ENCODE measurements at places on chromosomes 3 and 15. TPM values are rescaled to one million over a fixed set of nuclear protein-coding genes. Genes with fewer than 3 reads are reported as not detected.

DNA sequence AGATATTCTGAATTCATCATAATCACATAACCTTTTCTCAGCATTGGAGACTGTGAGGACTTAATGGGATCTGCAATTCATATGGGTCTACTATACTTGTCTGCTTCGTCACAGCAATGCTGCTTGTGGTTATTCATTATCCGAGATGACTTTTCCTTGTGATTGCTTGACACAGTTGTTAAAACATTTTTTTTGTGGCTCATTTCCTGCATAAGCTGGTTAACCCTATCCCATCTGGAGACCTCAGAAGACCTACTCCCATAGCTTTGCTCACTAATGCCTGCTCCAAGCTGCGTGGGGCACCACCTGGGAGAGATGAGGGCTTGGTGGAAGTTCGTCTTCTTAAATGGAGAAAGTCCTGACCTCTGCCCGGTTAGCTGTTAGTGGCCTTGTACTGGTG, 360.8 kb downstream of the CHST2 start:
- H3K27ac ChIP-seq: no peak overlapping the region
- H3K27me3 ChIP-seq: no peaks in the 10 kb centered on the region
- DNase-seq: no peak
- no peaks in the 10 kb centered on the region for H3K36me3 ChIP-seq
- H3K4me3 ChIP-seq: no peak overlapping the region

GRCh38 chr3:136955813-136956212, 2.0 kb upstream of the IL20RB start:
- peak overlapping the region; percentile 77 for H3K27ac ChIP-seq
- peak overlapping the region; percentile 54 for H3K4me3 ChIP-seq
- H3K36me3 ChIP-seq: peaks cover 9% of the 10 kb centered on the region
- peak; percentile 89 for DNase-seq
- H3K27me3 ChIP-seq: no peaks in the 10 kb centered on the region

DNA sequence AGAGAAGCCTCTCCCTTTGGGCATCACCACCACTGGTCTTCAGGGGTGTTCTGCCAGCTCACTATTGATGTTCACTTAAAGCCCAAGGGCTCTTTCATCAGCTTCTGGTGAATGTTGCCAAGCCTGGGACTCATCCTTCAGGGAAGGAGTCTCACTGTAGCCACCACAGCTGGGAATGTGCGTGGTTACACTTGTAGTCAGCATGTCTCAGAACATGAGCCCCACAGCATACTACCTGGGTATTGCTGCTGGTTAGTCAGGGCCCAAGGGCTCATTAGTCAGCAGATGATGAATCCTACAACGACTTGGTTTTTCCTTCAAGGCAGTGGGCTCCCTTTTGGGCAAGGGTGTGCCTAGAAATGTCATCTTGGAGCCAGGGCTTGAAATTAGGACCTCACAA, 412.9 kb downstream of the VGLL3 start:
- H3K4me1 ChIP-seq: no peaks in the 10 kb centered on the region
- H3K27ac ChIP-seq: no peak overlapping the region
- H3K36me3 ChIP-seq: no peaks in the 10 kb centered on the region
- no peaks in the 10 kb centered on the region for H3K27me3 ChIP-seq
- H3K4me3 ChIP-seq: no peak overlapping the region

GRCh38 chr15:62071711-62072308, 5.0 kb downstream of the C2CD4A start:
- H3K4me1 ChIP-seq: peaks cover 19% of the 10 kb centered on the region
- peaks cover 7% of the 10 kb centered on the region for H3K27me3 ChIP-seq
- H3K27ac ChIP-seq: no peak overlapping the region
- no peaks in the 10 kb centered on the region for H3K36me3 ChIP-seq
- DNase-seq: peak; percentile 39

DNA sequence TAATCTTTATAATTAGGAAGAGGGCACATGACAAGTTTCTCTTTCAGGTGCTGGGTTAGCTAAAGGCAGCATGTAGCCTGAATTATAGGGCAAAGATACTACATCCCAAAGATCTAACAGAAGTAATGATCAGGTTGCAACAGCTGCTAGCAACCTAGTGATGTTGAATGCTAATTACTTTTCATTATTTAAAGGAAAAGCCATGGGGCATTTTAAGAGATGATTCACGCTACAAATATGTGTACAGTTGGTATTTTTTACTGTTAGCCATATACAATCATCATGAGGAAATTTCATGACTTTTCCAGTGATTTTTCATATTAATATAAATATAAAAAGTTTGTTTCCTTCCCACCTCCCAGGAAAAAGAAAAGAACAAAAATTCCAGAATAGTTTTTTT, 43.0 kb downstream of the NEK10 start:
- H3K27me3 ChIP-seq: peaks cover 1% of the 10 kb centered on the region
- peak; percentile 55 for DNase-seq
- peaks cover 44% of the 10 kb centered on the region for H3K36me3 ChIP-seq
- H3K4me3 ChIP-seq: peak overlapping the region; percentile 68
- H3K27ac ChIP-seq: peak overlapping the region; percentile 94

DNA sequence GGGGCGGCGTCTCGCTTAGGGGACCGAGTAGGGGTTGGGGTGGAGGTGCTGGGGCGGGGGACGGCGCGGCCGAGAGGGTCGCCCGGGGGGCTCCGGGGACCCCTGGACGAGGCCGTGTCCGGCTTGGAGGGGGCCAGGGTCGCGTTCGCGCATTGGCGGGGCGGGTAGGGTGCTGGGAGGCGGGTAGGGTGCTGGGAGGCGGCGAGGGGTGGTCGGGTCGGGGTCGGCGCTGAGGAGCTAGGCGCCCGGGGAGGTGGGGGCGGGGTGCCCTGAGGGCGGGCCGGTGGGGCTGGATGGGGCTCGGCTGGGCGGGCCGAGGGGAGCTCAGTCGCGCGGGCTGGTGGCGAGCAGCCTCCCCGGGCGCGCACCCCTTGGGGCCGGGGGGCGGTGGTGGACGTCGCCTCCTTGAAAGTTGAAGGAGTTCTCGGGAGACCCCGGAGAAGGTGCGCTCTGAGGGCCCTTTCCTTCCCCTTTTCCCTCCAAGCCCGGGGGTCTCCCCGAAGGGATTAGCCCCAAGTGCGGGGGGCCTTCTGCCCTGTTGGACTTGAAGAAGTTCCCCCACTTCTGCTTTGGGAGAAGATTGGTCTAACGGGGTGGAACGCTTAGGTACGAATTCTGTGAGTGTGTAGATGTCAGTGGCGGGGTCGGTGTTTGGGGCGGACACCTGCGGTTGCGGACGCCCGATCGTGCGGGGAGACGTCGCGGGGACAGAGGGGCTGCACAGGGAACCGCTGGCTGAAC, 543 bp downstream of the MEF2A start:
- peak overlapping the region; percentile 88 for H3K27ac ChIP-seq
- H3K4me1 ChIP-seq: peaks cover 32% of the 10 kb centered on the region
- peaks cover 4% of the 10 kb centered on the region for H3K36me3 ChIP-seq

DNA sequence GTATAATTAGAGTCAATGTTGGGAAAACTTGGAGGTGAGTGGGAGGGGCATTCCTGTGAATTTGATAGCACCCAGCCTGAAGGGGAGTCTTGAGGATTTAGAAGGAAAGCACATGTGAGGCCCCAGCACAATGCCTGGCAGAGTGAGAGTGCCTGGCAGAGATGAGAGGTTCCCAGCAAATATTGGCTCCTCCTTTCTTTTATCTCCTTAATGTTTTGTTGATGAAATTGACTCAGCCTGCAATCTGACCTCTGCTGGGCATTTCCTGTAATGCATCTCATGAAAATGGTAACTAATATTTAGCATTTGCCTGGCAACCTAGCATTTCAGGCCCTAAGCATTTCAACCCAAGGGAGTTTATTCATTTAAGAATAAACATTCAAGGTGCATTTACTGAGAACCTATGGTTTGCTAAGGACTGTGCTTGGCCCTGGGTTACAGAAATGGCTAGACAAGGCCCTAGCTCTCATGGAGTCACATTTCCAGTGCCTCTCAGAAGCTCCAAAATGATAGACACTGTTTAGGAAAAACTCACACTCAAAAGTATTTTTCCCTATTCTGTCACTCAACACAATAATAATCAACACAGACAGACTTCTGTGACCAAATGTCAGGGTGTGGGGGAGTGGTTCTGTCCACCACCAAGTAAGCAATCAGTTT, 19.0 kb downstream of the PDHB start:
- DNase-seq: peak; percentile 73
- H3K4me1 ChIP-seq: peaks cover 26% of the 10 kb centered on the region
- no peak overlapping the region for H3K4me3 ChIP-seq
- H3K36me3 ChIP-seq: peaks cover 20% of the 10 kb centered on the region

The ATP13A5 gene
- total RNA-seq: not detected

The CRYGS gene
- 0.42 TPM for total RNA-seq

The MASP1 gene
- 108 TPM for total RNA-seq

The CCDC54 gene
- total RNA-seq: not detected

The ALDH1A2 gene
- total RNA-seq: not detected
